Activated naive CD8-positive, alpha-beta T cell treated with anti-CD3 and anti-CD28 coated beads, Interleukin-2, amount 50 U/mL, for 24 hours (primary cell): ENCODE measurements at places on chromosomes 6 and 20.

- DNase-seq = no peak
- H3K27ac ChIP-seq = no peak overlapping the region
- H3K36me3 ChIP-seq = no peaks in the 10 kb centered on the region
- H3K27me3 ChIP-seq = no peaks in the 10 kb centered on the region
Observed at GRCh38 chr6:165571068-165571682, 91.9 kb downstream of the PDE10A start.

DNA sequence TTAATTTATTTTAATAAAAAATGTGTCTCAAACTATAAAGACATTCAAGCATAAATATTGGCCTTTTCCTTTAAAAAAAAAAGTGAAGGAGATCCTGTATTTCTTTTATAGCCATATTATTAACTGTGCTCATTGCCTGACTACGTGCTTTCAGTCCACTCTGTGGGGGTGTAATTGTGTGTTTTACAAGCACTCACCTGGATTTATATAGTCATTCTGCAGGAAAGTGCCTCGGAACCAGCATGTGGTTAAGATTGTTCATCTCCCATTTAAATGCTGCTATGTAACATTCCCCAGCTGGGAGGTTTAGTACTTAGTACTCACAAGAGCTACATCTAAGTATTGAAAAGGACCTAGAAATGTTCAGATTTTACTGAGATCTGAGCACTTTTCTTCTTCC is 47.9 kb upstream of the SLC22A16 start:
- no peak overlapping the region for H3K4me3 ChIP-seq
- H3K27me3 ChIP-seq = no peaks in the 10 kb centered on the region
- no peaks in the 10 kb centered on the region for H3K4me1 ChIP-seq
- H3K36me3 ChIP-seq = no peaks in the 10 kb centered on the region
- H3K27ac ChIP-seq = no peak overlapping the region

GRCh38 chr6:90121982-90122381 is 174.7 kb downstream of the BACH2 start:
- peaks cover 60% of the 10 kb centered on the region for H3K36me3 ChIP-seq
- H3K4me1 ChIP-seq = peaks cover 87% of the 10 kb centered on the region
- peak overlapping the region; percentile 35 for H3K4me3 ChIP-seq
- H3K27ac ChIP-seq = peak overlapping the region; percentile 89

DNA sequence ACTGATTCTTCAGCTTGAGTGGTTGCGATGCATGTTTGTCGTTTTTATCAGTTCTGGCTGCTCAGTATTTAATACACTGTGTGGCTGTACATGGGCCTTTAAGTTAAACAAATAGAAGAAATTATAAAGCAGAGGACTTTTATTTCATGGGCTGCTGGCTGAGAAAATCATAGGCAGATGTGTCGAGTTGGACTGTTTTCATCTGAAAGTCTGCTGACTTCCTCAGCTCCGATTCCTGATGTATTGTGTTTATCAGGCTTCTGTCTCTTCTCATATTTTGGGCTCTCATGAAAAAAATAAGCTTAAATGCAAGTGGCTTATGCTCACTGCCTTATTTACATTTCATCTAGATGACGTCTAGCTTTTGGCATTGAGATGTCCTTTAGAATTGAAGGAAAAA is 129.5 kb upstream of the GGTLC1 start:
- H3K4me3 ChIP-seq = no peak overlapping the region
- no peaks in the 10 kb centered on the region for H3K36me3 ChIP-seq
- H3K27ac ChIP-seq = no peak overlapping the region
- H3K4me1 ChIP-seq = no peaks in the 10 kb centered on the region
- peaks cover 1% of the 10 kb centered on the region for H3K27me3 ChIP-seq

DNA sequence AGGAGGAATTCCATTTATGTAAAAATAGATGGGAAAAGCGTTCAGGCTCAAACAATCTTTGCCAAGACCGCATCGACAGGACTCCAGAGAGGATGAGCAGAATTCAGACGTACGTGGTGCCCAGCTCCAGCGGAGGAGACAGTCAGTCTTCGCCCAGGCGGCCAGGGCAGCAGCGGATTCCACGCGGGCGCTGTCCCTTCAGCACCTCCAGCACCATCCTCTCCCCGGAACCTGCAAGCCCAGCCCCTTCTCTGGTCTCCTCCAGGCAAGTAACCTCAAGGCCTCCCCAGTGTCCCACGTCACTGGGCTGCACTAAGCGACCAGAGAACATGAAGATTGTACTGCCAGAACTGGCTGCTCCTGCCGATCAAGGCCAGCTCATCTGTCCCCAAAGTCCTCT is 2.8 kb upstream of the KCNQ2 start:
- H3K27ac ChIP-seq = no peak overlapping the region
- DNase-seq = peak; percentile 14
- H3K4me3 ChIP-seq = no peak overlapping the region
- peaks cover 48% of the 10 kb centered on the region for H3K27me3 ChIP-seq
- peaks cover 3% of the 10 kb centered on the region for H3K4me1 ChIP-seq

DNA sequence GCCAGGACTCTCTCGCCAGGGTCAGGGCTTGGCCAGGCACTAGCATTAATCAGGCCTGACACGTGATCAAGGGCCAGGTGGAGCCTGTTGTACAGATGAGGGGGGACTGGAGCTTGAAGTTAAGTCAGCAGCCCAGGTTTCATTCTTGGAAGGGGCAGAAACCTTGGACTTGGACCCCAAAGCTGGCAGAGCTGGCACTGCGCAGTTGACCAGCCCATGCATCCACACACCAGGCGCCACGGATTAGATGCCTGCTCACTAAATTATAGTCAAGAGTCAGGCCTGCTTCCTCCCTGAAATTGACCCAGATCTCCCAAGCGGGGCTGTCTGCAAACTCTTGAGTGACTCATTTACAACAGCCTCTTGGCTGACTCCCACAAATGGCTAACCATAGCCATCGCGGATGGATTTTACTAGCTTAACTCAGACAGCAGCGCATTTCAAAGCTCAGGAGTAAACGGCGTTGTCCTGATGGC is 4.1 kb upstream of the TAF4 start:
- no peak overlapping the region for H3K4me3 ChIP-seq
- DNase-seq = no peak
- H3K36me3 ChIP-seq = peaks cover 2% of the 10 kb centered on the region
- H3K27ac ChIP-seq = no peak overlapping the region

- peaks cover 2% of the 10 kb centered on the region for H3K36me3 ChIP-seq
- no peak overlapping the region for H3K27ac ChIP-seq
- peaks cover 6% of the 10 kb centered on the region for H3K4me1 ChIP-seq
- H3K4me3 ChIP-seq = no peak overlapping the region
Observed at GRCh38 chr6:20115246-20115980, 96.9 kb downstream of the MBOAT1 start.

GRCh38 chr6:68046756-68047155 is 588.3 kb upstream of the ADGRB3 start:
- H3K27me3 ChIP-seq = no peaks in the 10 kb centered on the region
- no peak overlapping the region for H3K4me3 ChIP-seq
- H3K4me1 ChIP-seq = no peaks in the 10 kb centered on the region
- DNase-seq = no peak

- H3K4me3 ChIP-seq = no peak overlapping the region
- peaks cover 9% of the 10 kb centered on the region for H3K4me1 ChIP-seq
- peaks cover 48% of the 10 kb centered on the region for H3K36me3 ChIP-seq
- no peak overlapping the region for H3K27ac ChIP-seq
- DNase-seq = no peak
Observed at GRCh38 chr6:90219209-90219985, 77.2 kb downstream of the BACH2 start.

- no peaks in the 10 kb centered on the region for H3K27me3 ChIP-seq
- no peaks in the 10 kb centered on the region for H3K36me3 ChIP-seq
- DNase-seq = no peak
- no peak overlapping the region for H3K27ac ChIP-seq
Observed at GRCh38 chr6:86629123-86629522, 308.2 kb upstream of the HTR1E start.

GRCh38 chr6:134247231-134247833 is 70.6 kb downstream of the SGK1 start:
- peak overlapping the region; percentile 94 for H3K27ac ChIP-seq
- H3K4me3 ChIP-seq = peak overlapping the region; percentile 59
- peak; percentile 64 for DNase-seq
- H3K27me3 ChIP-seq = no peaks in the 10 kb centered on the region
